GM23338 (cell line): ENCODE measurements at places on chromosomes 5 and 9.
A peak's percentile ranks its signal among the peaks of the same experiment; 100 is the strongest.

- peak; percentile 60 for DNase-seq
Observed at GRCh38 chr9:69155341-69156030, 18.6 kb upstream of the TJP2 start.

- no peak for DNase-seq
Observed at GRCh38 chr5:71922584-71923106, 184.6 kb upstream of the MAP1B start.

- peak; percentile 71 for DNase-seq
Observed at GRCh38 chr5:106699198-106699597, 971.5 kb downstream of the EFNA5 start.

DNA sequence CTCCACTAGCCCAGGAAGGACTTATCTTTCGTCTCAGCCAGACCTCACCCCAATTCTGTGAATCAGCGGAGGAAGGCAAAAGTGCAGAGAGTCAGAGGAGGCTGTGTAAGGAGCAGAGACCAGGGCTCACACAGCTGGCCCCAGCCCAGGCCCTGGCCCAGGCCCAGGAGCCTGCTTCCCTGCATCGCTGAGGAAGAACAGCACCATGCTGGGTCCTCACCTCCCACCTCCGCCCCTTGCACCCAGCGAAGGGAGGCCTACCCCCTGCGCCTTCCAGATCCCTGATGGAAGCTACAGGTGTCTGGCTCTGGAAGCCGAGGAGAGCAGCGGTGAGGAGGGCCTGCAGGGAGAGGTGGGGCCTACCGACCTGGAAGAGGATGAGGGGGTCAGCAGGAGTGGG lies 22.3 kb upstream of the SYNPO start:
- DNase-seq, result no peak

DNA sequence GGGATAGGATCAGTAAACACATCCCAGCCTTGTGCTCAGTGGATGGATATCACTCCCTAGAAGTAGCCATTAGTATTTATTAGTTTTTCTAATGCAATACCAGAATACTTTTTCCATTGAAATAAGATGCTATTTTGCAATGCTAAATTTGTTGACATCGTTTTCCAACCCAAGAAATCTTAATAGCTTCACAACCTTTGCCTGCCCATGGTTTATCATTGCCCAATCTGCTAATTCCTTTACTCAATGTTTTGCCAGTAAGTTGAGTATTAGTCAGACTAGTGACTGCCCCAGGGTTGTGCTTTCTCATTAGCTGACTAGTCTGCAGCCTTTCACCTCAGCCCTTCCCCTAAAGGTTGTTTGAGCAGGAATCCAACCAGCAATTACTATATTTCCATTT lies 62.9 kb downstream of the NREP start:
- no peak for DNase-seq

DNA sequence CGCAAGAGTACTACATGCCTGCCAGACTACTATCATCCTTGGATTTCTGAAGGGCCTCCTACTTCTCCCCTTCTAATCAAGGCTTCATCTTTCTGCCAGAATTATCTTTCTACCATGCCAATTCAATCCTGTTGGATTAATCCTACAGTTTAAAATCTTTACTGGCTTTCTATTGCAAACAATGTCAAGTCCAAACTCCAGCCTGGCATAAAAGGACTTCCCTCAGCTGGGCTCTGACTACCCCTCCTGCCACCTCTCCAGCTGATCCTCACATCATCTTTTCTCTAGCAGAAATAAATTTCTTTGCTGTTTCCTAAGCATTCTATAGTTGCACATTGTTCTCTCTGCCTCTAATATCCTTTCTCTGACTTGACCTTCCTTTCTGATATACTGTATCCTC lies 119.7 kb upstream of the RAD23B start:
- no peak for DNase-seq

GRCh38 chr9:34658461-34658860 lies 4.0 kb downstream of the CCL27 start:
- no peak for DNase-seq

DNA sequence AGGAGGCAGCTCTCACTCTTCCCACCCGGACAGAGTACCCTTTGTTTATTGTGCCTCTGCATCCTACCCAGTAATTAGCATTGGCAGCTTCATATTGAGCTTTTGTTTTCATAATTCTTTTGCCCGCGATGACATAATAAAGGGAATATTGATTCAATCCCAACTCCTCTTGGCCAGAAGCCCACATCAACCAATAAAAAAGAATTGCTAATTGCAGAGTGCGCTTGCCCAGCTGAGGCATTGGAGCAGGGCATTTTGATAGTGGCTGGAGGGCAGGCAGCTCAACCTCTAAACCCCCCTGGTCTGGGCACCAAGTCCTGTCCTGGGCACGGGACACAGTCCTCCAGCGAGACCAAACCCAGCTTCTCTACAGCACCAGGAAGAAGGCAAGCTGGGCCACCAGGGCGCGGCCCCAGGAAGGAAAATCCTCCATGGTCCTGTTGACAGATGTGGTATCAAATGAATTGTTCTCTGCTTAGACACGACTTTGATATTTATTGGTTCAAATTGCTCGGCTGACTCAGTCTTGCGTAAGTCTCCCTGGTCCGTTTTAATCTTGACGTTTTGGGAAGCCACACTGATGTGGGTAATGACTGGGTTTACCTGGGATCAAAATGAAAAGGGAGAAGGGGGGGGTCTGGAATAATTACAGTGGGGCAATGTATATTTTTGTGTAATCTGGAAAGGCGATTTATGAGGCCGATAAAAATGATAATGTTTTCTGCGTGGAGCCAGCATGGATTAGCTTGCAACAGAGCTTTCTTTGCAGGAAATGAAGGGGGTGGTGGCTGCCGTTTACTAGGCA lies 220.7 kb upstream of the MSX2 start:
- DNase-seq, result no peak

DNA sequence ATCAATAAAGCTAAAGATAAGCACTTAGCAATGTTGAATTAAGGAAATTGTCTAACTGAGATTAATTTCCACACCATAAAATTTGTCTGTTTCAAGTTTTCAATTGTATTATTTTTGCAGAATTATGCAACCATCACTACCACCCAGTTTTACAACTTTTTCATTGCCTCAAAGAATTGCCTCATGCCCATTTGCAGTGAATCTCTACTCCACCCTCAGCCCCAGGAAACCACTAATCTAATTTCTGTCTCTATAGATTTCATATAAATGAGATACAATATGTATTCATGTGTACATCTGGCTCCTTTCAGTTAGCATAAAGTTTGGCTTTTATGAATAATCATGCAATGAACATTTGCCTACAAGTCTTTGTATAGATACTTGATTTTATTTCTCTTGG lies 72.9 kb downstream of the PTCD2 start:
- no peak for DNase-seq

DNA sequence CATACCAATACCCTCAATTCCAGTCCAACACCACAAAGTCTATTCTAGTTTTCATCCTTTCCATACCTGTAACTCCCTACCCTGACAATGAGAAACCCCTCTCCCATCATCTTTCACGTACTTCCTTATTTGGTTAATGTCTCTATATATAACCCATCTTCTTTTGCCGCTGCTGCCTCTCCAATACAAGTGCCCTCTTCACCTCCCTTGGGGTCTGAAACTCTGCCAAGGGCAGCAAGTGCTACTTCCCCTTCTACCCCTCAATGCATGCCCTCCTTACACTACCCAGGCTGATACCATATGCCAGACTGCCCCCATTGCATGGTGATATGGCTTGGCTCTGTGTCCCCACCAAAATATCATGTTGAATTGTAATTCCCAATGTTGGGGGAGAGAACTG lies 24.4 kb upstream of the SMIM15 start:
- no peak for DNase-seq

DNA sequence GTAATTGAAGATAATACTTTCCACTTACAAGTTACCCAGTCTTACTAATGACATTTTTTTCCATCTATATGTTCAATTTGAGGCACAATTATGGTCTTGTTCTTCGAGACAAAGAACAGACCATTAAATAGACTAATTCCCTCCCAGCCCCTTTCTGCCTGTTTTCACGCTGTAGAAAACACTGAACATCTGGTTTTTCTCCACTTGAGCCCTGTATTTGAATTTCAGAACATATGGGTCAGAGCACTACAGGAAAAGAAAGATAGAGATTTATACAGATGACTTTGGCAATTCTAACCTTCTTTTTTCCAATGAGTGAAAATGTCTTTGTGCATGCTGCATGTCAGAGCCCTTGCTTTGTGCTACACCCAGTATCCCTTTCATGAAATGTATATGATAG lies 506.9 kb downstream of the LRRC70 start:
- no peak for DNase-seq

GRCh38 chr9:113913426-113914195 lies 37.5 kb downstream of the ZNF618 start:
- no peak for DNase-seq

DNA sequence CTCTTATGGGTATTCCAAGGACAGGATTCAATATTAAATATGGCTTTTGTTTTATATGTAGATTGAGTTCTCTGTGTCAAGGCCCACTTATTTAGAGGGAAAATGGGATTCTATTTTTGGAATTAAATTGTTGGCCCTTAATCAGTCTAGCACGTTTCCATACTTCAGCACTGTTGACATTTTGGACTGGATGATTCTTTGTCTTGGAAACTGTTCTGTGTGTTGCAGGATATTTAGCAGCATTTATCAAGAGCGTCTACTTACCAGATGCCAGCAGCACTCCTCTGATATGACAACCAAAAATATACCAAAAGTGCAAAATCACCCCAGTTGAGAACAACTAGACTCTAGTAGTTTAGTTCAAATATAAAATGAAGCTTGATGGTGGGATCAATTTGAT lies 1027.0 kb upstream of the COX7C start:
- no peak for DNase-seq

DNA sequence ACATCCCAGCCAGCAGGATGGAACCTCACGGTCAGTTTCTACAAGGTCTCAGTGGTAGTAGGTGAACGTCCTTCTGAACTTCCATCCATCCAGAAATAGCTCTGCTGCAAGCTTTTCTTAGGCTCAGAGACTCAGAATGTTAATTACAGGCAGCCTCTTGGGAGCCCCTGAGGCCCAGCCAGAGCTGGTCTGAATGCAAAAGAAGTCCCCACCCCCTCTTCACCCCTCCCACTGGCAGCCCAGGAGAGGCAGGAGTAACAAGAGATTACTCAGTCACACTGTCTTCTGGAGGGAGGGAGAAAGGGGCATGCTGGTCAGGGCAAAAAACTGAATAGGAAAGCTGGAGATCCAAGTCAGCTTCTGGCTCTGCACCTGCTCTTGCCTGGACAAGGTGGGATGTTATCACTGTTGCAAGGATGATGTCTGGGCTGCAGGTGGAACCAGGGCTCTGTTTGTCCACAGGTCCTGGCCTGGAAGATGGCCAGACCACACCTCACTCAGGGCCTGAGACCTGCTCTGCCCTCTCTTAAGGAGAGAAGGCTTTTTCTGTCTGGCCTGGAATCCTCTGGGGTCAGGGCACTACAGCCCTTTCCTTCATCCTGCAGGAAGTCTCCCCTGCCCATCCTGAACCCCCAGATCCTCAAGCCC lies 9.1 kb downstream of the ENHO start:
- DNase-seq, result peak; percentile 63

GRCh38 chr9:26375448-26375847 lies 517.2 kb downstream of the CAAP1 start:
- no peak for DNase-seq

DNA sequence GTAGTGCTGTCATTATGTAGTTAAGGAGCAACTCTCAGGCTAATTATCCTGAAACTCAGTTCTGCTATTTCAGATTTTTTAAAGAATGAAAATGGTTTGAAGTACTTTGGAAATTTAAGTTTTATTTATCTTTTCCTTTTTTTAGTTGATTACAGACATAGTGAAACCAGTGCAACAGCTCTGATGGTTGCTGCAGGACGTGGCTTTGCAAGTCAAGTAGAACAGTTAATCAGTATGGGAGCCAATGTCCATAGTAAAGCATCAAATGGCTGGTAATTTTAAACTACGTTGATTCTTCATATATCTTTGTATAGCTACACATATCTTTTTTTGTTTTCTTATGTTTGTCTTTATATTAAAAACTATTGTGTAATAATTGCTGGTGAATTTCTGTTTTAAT lies 34.9 kb downstream of the YTHDC2 start:
- DNase-seq, result no peak

GRCh38 chr5:173642191-173642816 lies 25.9 kb upstream of the BOD1 start:
- DNase-seq, result no peak

DNA sequence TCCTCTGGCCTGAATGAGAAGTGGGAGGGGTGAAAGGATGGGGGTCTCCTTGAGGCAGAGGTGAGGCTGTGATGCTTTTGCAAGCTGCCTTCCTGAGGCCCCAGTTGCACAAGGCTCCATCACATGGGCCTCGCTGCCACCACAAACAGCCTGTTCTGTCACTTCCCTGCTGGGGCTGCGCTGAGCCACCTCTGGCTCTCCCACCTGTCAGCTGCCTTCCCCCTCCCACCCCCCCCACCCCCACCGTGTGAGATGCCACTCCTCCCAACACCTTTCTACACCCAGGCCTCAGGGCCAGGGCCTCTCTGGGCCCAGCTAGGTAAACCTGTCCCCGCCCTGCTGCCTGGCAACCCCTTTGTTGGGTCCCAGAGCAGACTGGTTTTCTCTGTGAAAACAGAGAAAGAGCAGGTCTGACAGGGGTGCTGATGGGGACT lies 4.5 kb upstream of the PDLIM4 start:
- no peak for DNase-seq

DNA sequence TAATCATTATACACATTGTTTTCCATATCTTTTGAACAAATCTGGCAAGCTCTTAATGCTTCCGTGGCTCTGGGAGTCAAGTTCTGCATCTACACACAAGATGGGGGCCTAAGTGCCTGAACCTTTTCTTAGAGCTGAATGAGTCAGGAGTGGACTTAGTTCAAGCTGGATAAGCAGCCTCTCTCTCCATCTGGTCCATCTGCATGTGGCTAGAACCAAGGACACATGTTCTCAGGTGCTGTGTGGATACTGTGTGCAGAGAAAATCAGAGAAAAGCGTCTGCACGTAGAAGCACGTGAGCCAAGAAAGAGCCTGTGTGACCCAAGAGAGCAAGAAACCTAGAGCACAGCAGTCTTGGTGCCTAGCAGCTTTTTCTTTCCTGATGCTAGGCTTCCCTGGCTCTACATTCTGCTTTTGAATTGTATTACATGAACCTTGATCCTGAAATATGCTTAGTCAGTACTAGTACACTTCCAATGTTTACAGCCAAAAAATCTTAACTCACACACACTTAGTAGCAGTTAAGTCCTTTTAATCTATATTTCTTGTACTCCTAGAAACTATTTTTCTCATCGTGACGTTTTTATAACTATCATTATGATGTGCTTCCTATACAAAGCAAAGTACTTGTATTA lies 1798.9 kb downstream of the MAT2B start:
- no peak for DNase-seq

DNA sequence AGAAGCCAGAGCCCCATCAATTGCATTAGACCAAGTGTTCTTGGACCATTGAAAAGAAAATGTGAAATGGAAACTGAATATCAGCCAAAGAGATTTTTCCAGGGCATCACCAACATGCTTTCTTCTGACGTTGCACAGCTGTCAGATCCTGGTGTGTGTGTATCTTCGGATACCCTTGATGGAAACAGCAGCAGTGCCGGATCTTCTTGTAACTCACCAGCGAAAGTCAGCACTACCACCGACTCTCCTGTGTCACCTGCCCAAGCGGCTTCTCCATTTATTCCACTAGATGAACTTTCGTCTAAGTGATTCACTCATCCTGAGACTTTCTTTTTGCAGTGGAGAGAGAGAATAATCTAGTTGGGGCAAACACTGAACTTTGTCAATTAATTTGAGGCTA lies 75.7 kb downstream of the PIP5K1B start:
- DNase-seq, result no peak
